ENCODE measurements at places on chromosomes 6 and 20.

- DNase-seq: no peak
Measured at GRCh38 chr6:124888581-124889371, 73.5 kb upstream of the RNF217 start.

DNA sequence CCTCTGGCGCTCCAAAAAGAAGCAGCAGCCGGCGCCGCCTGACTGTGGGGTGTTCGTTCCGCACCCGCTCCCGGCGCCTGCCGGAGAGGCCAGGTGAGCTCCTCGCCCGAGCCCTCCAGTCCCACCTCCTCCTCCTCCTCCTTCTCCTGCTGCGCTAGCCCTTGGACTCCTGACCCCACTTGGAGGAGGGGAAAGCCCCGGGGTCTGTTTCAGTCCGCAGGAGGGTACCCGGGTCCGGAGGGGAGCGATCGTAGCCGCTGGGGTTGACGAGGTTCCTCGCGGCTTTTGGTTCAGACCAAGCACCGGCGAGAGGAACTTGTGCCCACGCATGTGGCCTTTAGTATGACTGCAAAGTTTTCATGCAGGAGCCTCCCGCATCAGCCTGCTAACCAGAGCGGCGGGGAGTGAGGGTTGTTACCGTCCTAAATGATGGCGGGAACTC, 493 bp downstream of the CRYBG1 start:
- no peak for DNase-seq

DNA sequence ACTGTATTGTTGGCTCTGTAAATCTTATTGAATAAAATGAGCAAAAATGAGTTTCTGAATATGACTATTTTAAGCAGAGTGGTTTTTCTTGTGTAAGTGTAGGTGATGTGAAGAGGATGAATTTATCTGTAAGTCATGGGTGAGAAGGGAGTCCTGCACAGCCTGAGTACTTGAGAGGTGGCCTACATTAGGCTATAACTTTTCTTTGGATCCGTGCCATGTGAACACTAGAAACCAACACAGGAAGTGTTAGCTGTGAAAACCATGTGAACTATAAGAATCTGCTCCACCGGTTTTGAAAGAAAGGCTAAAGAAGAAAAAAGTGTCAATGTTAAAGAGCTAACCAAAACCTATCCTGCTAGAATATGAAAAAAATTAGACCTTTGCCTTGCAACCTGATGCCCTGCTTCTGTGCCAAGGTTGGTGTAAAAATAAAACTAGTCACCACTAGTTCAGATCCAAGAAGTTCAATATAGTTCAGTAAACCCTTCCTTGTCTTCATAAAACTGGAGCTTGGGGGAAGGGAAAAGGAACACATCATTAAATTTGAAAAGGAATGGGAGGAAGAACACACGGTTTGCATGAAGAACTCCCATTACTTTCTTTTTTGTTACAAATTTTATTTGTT, 21.3 kb downstream of the PLCB1 start:
- no peak for DNase-seq

GRCh38 chr20:36129160-36129543, 25.4 kb upstream of the EPB41L1 start:
- DNase-seq: no peak

DNA sequence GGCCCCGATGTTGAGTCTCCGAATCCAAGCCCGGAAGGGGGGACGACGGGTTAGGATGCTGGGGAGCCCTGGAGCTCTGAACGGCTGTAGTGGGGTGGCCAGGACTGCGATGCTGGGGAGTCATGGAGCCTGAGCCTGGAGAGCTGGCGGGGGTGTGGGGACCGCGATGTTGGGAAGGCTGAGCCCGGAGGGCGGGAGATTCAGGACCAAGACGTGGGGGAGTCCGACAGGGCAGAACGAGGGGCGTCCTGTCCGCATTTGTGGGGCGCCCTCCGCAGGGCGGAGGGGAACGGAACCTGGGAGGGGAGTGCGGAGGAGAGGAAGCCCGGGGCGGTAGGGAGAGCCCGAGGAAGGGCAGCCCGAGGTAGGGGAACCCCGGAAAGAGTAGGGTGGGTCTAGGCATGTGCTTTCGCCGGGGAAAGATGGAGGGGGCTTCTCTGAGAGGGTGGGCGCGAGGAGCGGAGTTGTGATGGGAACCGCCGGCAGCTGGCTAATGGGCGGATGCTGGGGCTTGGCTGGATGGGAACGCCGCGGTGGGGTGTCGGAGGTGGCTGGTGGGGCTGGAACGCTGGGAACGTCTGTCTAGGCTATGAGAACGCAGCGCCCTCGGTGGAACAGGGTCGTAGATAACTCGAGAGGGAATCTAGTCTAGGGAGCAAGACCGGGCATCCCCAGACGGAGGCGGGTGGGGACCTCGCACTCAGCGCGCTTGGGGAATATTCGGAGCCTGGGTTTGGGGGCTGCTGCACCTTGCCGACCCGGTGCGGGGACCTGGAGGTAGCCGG, 684 bp downstream of the PAQR8 start:
- no peak for DNase-seq

GRCh38 chr20:59560588-59561227, 43.6 kb upstream of the PHACTR3 start:
- no peak for DNase-seq

- DNase-seq: no peak
Measured at GRCh38 chr20:527571-527886, 16.1 kb downstream of the CSNK2A1 start.

DNA sequence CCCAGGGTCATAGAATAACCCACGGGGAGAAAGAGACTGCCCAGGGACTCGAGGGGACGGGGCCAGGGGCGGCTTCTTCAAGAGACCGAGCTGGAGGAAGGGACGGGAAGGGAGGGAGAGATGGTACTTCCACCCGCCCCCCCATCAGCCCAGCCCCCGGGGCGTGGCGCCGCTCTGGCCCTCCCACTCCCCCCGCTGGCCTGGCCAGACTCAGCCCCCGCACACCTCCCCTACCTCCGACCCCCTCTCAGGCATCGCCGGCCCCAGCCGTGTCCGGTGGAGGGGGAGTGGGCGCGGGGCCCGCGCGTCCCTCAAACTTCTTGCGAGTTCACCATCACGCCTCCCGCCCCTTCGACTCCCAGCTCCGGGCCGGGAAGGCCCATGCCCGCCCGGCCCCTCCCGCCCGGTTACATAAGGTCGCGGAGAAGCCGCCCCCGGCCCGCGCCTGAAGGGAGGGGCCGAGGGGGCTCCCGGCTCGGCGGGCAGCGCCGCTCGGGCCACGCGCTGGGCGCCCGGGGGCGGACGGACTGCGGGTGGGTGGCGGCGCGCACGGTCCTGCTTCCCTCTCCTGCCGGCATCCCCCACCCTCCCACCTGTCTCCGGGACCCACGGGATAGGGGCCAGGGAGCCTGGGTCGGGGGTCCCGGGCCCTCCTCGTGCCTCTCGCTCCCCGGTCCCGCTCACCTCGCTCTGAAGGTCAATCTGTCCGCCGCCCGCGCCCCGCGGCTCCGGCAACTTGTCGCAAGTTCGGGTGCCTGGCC, 562 bp downstream of the TFEB start:
- DNase-seq: no peak

DNA sequence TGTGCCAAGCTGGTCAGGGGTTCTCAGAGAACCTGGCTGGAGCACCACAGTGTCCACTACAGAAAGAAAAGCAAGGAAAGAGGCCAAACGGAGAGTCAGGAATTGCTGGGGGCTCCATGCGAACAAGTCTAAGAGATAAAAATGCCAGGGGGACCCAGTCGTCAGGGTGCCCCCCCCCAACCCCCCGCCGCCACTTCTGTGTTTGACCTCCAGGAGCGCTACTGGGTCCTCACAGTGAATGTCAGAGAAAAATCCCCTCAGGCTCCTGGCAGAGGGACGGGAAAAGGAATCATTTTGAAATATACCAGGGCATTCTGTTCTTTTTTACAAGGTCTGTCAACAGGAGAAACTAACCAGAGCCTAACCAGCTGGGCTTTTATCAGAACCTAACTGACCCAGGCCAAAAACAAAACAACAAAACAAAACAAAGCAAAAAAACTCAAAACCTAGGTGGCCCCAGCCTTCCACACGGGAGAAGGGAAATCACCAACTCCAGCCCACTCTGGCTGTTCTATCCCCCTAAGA, 17.9 kb upstream of the NELFCD start:
- DNase-seq: no peak

GRCh38 chr20:23086931-23087411, 847 bp upstream of the CD93 start:
- DNase-seq: no peak

- no peak for DNase-seq
Measured at GRCh38 chr20:62739581-62740285, 31.1 kb downstream of the NTSR1 start.

- DNase-seq: no peak
Measured at GRCh38 chr20:64057628-64058498, 5.1 kb upstream of the TCEA2 start.

- DNase-seq: no peak
Measured at GRCh38 chr6:148044921-148045320, 297.7 kb upstream of the SASH1 start.

GRCh38 chr20:25355866-25356265, 34.8 kb downstream of the ABHD12 start:
- no peak for DNase-seq

GRCh38 chr20:24640686-24641085, 171.3 kb downstream of the SYNDIG1 start:
- no peak for DNase-seq

GRCh38 chr20:63529180-63529860, 7.9 kb downstream of the PTK6 start:
- no peak for DNase-seq

DNA sequence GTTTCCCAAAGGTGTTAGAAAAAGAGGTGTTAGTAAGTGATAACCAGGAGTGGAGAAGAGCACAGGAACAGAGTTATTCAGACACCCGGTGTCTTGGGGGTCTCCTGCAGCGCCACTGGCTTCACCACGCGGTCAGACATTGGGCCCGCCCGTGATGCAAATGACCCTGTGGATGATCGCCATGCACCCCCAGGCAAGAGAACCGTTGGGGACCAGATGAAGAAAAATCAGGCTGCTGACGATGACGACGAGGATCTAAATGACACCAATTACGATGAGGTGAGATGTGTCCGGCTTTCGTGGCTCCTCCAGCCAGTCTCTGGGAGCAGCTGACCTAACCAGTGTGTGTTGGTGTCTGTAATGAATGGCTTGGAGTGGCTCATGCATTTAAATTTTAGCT, 2.0 kb downstream of the PRPF6 start:
- no peak for DNase-seq

- DNase-seq: no peak
Measured at GRCh38 chr6:144681334-144681733, 396.2 kb downstream of the UTRN start.

DNA sequence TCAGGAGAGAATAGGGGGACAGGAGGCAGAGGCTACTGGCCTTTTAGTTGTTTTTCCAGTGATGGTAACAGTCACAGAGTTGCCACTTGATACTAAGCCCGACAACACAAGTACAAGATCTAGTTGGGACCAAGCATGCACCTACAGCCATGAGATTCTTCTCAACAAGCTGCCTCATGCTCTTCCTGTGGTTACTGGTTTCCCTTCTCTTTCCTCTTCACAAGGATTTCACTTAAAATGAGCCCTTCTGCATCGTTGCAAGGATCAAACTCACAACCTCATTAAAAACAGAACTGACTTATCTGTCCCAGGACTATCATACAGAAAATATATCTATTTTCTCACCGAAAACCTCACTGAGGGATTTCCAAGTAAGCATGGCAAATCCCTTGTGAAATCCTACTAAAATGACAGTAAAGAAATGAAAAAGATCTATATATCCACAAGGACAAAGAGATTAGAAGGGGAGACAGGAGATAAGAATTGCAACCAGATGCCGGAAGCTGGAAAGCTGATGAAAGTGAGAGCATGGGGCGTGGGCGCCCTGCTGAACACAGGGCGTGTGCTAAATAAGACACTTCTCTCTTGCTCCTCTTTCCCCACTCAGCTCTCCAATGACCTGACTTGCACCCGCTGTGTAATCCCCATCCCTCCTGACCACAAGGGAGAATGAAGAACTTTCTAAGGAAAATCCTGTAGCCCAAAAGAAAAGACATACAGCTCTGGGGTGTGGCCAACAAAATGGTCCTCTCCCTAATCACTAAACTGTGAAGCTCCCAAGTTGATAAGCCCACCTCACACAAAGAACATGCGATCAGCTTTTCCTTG, 13.4 kb downstream of the MTFR2 start:
- no peak for DNase-seq

DNA sequence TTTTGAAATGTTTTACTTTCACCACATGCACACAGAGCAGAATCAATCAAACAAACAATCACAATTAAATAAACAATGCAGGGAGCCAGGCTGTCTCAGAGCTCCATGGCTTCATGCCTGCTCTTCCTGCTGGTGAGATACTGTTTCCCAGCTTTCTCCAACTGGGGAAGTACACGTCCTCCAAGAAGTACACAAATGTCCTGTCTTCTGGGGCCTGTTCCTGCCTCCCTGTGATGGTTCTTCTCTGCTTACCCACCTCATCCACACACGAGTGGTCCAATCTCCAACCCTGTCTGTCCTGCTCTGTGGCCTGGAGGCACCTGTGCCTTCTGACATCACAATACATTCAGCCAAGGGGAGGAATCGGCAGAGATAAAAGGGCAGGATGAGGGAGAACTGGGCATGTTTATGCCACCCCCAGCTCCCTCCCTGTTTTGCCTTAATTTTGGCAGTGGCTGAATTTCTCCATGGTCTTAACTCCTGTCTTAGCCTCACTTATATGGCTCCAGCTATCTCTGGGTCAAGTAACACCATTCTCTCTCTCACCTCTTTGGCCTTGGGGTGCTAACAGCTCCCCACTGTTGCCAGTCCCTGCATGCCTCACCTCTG, 25.3 kb upstream of the TTPAL start:
- DNase-seq: no peak

- DNase-seq: no peak
Measured at GRCh38 chr20:18363708-18364107, 75.4 kb downstream of the ZNF133 start.

DNA sequence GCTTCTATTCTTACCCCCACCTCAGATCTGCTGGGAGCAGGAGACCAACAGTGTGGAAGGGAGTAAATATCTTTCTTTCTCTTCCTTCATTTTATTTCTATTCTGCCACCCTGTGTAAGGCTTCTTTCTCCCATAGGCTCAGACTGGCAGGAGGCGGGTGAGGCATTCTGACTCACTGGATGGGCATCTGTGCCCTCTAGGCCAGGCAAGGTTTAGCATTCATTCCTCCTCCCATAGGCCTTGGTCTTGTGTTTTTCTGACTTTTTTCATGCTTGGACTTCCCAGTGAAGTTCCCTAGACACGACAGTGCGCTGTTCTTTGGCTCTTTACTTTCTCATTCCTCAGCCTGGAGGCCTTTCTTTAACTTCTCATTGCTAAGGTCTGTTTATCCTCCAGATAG, 235.2 kb downstream of the SYNE1 start:
- DNase-seq: no peak

GRCh38 chr20:19466206-19466928, 253.9 kb downstream of the SLC24A3 start:
- DNase-seq: no peak
